Renal pelvis (tissue), 12 donors: ENCODE measurements at places on chromosomes 6 and 20. TPM values are rescaled to one million over a fixed set of nuclear protein-coding genes. Genes with fewer than 3 reads are reported as not detected.

LKAAEAR1 gene
- polyA plus RNA-seq = 0.36 TPM

COL9A3 gene
- polyA plus RNA-seq = 13.9 TPM

MAP3K4 gene
- 45.9 TPM for polyA plus RNA-seq

MPIG6B gene
- polyA plus RNA-seq = 1.7 TPM

- DNase-seq = no peak
Observed at GRCh38 chr6:101276066-101276465, 117.4 kb upstream of the GRIK2 start.

DNA sequence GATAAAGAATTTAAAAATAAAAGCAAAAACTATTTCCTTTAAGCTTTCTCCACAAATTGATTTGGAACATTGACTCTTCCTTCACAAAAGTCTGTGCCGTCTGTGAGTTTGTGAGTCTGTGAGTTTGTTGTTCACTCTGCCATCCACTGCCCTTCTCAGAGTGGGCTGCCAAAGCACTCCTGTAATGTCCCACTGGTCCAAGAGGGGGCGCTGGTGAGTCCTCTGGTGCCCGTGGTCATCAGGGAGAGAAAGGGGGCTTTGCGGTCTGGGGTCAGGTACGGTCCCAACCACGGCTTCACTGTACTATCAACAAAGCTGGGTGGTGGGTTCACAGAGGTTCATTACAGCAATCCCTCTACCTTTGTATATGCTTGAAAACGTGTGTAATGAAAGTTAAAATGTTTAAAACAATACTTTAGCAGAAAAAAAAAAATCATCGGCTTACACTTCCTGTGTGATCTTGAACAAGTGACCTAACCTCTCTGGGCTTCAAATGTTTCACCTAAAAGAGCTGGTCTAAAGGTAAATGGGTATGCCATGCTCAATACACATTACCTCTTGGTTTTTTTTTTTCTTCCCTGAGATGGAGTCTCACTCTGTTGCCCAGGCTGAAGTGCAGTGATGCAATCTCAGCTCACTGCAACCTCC, 5.6 kb upstream of the ANKRD60 start:
- DNase-seq = no peak

- DNase-seq = no peak
Observed at GRCh38 chr20:1841554-1842140, 53.6 kb upstream of the SIRPA start.

DNA sequence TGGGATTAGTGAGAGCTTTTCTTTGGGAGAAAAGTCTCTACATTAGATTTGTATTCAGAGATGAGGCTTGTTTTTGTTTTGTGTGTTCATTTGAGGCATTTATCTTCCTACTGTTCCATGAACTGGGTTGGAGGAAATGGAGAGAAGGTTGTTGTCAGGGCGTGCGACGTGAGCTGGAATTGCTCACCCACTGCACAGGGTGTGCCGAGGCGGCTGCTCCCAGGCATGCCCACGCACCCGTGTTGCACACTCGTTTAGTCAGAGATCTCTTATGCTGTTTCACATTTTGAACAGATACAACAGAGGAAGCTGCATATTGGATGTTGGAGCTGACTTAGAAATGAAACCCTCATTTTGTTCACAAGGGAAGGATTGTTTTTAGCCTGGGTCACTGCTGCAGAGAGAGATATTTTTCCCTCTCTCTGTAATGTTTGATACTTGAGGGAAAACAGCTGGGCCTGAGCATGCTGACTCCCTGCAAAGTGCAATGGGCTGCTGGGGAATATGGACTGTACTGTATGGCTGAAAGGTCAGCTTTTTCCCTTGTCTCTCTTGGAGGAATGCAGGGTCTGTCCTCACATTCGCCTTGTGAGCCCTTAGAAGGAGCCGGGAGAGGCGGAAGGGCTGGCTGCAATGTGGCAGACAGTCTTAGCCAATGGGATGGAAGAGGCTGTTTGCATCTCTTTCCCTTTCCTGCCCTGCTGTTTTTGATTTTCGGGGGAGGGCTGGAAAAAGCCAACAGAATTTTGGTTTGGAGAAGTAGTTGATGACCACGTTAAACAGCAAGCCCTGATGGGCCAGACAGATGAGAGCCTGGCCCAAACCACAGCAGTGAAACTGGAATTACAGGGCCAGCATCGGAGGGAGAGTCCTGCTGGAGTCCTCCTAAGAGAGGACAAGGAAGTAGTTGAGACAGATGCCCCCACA, 170.8 kb downstream of the SASH1 start:
- peak; percentile 86 for DNase-seq

- no peak for DNase-seq
Observed at GRCh38 chr6:133047706-133048105, 193.5 kb upstream of the EYA4 start.

- DNase-seq = no peak
Observed at GRCh38 chr6:34393191-34393965, 909 bp upstream of the NUDT3 start.

- no peak for DNase-seq
Observed at GRCh38 chr20:50120935-50121693, 8.2 kb upstream of the UBE2V1 start.

DNA sequence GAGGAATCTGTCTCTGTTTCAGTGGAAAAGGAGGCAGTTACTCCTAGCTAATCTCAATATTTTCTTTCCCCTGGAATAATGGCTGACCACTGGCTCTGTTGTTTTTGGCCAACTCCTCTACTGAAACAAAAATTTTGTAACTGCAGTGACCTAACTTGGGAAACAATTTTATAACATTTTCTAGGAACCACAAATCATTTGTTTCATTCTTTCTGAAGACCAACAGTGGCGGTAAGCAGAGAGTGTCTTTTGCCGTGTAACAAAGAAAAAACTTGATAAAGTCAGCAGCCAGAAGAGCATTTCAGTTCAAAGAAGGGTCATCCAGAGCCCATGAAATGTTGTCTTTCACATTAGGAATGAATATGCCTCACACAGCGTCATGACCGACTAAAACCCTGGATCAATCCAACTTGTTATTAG, 11.8 kb upstream of the BFSP1 start:
- DNase-seq = peak; percentile 80

DNA sequence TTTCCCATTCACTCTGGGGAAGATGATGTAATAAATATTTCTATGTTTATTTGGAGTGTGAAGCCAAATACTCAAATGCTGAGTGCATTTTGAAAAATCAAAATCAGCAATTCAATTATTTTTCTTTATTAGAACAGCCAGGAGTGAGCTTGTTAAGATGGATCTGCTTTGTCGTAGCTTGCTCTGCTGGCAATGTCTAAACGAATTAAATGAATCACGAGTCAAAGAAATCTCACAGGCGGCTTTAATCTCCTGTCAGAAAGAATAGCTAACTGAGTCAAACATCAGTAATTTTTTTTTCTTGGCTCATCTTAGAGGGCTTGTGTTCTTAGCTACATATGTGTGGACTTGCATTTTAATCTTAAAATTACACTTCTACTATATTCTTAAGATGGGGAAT, 100.2 kb upstream of the HMGN3 start:
- DNase-seq = no peak

- DNase-seq = no peak
Observed at GRCh38 chr6:35282472-35282871, 15.1 kb upstream of the DEF6 start.

GRCh38 chr6:158911746-158912480, 88.1 kb downstream of the RSPH3 start:
- no peak for DNase-seq

DNA sequence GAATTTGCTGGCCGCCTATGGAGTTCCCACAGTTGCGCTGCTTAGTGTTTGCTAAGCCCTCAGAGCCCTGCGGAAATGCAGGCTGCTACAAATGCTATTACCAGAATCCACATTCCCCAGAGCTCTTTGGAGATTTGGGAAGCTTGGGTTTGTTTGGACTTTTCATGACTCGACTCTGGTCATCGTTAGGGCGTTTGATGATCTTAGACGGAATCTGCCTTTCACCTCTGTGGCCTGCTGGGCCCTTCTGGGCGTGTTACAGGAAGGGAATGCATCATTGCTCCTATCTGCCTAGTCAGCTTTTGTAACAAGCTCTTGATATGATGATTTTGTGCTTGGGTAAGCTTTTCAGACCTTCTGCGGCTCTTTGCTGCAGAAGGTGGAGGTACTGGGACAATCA, 50.8 kb downstream of the EYA2 start:
- DNase-seq = no peak

DNA sequence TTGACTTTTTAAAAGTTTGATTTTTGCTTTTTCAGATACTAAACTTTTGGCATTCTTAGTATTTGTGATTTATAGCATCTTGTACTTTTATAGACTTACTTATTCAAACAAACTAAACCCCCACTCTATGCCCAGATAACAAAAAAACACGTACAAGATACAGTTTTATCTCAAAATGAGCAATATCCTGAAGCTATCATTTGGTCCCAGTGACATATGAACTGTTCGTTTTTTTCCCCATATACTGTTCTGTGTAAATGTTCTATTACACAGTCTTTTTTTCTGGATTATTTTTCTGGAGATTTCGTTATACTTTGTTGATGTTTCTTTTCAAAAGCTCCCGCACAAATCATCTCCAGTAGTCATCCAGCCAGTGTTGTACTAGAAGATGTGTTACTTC, 27.3 kb upstream of the SERINC3 start:
- DNase-seq = no peak

DNA sequence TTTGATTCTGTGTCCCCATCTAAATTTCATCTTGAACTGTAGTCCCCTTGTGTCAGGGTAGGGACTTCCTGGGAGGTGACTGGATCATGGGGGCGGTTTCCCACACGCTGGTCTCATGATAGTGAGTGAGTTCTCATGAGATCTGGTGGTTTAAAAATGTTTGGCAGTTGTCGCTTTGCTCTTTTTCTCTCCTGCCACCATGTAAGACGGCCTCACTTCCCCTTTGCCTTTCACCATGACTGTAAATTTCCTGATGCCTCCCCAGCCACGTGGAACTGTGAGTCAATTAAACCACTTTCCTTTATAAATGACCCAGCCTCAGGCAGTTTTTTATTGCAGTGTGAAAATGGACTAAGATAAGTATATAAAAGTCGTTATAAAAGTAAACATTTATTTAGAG, 80.5 kb upstream of the SGK1 start:
- DNase-seq = no peak

- DNase-seq = no peak
Observed at GRCh38 chr6:33993091-33993490, 152.8 kb downstream of the GRM4 start.

- DNase-seq = no peak
Observed at GRCh38 chr20:46331611-46332361, 23.5 kb upstream of the CDH22 start.

GRCh38 chr20:51127713-51128112, 104.8 kb upstream of the KCNG1 start:
- no peak for DNase-seq

GRCh38 chr6:131058236-131058635, 4.8 kb downstream of the EPB41L2 start:
- no peak for DNase-seq

DNA sequence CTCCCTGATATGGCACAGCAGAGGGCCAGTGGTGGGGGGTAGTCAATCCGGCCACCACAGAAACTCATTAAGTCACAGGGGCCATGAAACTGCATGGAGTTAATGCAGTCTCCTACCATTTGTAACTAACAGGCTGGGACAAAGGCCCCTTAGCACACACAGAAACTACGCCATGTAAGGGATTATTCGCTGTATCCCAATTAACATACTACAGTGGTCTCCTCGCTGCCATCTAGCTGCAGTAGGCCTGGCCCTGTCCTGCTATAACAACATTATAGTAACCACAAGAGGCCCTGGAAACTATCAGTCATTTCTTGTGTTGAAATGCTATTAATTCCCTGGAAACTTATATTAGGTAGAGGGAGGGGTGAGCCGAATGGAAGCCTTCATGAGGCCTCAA, 72.3 kb upstream of the CCN2 start:
- no peak for DNase-seq

GRCh38 chr20:45866454-45866853, 9.0 kb downstream of the ZSWIM3 start:
- DNase-seq = no peak

- no peak for DNase-seq
Observed at GRCh38 chr6:146014233-146014632, 14.6 kb upstream of the GRM1 start.

- DNase-seq = no peak
Observed at GRCh38 chr6:95084867-95085266, 492.5 kb upstream of the MANEA start.

DNA sequence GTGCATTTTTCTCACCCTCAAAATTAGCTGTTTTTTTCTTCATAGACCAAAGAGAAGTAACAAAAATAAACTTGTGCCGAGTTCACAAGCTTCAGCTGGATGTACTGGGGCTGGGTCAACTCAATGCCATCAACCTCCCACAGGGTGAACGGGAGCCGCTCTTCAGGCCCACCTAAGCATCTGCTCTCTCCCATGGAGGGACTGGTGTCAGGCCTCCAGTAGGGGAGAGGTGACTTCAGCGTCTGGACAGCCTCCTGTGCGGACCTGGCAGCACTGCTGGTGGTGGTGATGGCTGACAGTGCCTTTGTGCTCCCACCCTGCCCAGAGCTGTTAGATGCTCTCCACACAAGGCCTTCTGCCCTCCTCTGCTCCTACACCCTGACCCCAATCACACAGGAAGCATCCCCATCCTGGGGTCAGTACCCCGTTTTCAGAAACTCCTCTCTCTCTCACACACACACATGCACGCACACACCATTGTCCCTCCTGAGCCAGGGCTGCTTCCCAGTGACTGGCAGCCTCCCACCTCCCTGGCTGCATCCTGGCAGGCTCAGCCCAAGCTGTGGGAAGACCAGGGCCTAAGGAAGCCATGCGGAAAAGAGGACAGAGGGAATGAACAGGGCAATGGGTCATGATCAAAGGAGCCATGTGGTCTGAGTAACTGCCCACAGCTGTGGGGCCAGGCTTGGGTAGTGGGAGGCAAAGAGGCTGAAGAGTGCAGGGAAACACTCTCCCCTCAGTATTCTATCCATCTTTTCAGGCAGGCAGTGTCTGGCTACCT, 17.7 kb downstream of the CST8 start:
- DNase-seq = peak; percentile 31

- no peak for DNase-seq
Observed at GRCh38 chr20:49284818-49285217, 7.0 kb upstream of the ZNFX1 start.

GRCh38 chr6:47111685-47112084, 69.6 kb upstream of the ADGRF1 start:
- DNase-seq = no peak

DNA sequence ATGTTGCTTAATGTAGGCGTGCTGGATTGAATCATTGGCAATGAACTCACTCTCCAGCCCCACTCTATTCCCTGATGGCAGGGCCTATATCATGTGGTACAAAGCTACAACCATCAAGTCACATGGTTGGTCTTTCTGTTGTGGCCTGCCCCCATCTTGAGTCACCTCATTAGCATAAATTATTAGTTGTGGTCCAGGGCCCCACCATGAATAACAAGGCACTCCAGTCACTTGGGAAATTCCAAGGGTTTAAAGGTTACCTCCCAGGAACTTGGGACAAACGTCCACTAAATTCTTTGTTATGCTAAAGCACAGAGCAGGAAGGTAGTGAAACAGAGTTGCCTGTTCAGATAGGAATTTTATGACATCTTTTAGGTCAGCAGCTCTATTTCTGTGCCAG, 193.7 kb downstream of the SLC35F1 start:
- no peak for DNase-seq

GRCh38 chr20:9903048-9903655, 64.3 kb upstream of the PAK5 start:
- DNase-seq = no peak

- DNase-seq = peak; percentile 35
Observed at GRCh38 chr6:160137989-160138835, 16.6 kb downstream of the SLC22A1 start.
